Vagina (tissue), 2 donors: ENCODE measurements at places on chromosomes 4 and X.

DNA sequence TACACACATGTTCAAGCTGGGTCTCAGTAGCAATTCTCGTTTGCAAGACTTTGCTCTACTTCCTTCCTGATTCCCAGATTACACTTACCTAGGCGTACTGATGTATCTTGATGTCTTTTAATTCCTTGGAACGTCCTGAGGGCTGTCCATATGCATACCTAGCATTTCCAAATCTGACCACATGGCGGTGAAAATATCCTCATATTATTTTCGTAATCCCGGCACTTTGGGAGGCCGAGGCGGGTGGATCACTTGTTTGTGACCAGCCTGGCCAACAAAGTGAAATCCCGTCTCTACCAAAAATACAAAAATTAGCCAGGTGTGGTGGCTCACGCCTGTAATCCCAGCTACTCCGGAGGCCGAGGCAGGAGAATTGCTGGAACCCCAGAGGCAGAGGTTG, 1786.3 kb upstream of the TENM3 start:
- no peak for DNase-seq

GRCh38 chr4:52358883-52359321, 300.2 kb downstream of the USP46 start:
- DNase-seq, result no peak

DNA sequence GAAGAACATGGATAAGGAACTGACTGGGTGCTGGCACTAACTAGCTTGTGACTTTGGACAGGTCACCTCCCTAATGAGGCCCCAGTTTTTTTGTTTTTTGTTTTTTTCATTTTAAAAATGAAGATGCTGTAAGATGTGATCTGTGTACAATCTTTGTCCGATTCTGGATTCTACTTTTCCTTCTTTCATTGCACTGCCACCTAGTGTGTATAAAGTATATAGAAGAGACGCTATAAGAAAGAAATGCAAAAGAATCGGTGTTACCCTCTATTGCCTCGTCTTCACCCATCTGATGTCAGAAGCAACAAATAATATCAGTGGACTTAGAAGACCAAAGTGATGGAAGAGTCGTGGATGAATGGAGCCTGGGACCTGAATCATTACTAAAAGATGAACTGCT, 58.6 kb upstream of the P2RY10 start:
- no peak for DNase-seq

DNA sequence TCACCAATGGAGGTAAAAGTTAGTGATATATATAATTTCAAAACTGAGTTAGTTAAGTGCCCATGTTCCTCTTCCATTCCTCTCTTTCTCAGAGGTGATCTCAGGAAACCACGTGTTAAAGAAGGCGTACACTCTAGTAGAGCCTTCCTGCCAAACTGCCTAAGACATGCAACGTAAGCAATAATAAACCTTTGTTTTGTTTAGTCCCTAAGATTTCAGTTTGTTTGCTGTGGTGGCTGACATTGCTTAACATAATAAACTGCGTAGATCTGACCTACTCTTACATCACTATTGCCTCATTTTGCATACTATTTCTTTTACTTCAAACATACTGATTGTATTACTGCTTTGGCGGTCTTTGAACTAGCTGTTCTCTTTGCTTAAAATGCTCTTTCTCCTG, 99.2 kb downstream of the JADE1 start:
- no peak for DNase-seq

- no peak for DNase-seq
Measured at GRCh38 chrX:39969099-39969818, 128.5 kb downstream of the BCOR start.

- no peak for DNase-seq
Measured at GRCh38 chr4:36919721-36920120, 324.8 kb upstream of the NWD2 start.

- no peak for DNase-seq
Measured at GRCh38 chr4:4555916-4556315, 14.1 kb upstream of the STX18 start.

GRCh38 chr4:75612306-75612705, 18.0 kb downstream of the CDKL2 start:
- DNase-seq, result no peak

GRCh38 chrX:13464599-13465275, 104.7 kb upstream of the EGFL6 start:
- no peak for DNase-seq

GRCh38 chr4:1247864-1248244, 1.1 kb downstream of the CTBP1 start:
- no peak for DNase-seq

DNA sequence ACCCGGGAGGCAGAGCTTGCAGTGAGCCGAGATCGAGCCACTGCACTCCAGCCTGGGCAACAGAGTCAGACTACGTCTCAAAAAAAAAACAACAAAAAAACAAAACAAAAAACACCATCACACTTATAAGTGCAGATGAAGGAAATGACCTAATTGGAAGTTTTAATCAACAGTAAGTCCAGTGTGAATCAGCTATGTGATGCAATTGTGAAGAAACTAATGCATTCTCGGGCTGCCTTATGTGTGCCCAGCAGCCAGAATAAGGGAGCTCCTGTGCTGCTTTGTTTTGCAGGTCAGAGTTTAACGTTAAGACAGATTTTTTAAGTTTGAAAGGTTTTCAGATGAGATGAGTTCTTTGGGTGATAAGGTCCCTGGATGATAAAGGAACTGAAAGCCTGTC, 10.8 kb downstream of the DAPP1 start:
- no peak for DNase-seq

GRCh38 chrX:129781134-129781672, 1.5 kb downstream of the SASH3 start:
- no peak for DNase-seq

DNA sequence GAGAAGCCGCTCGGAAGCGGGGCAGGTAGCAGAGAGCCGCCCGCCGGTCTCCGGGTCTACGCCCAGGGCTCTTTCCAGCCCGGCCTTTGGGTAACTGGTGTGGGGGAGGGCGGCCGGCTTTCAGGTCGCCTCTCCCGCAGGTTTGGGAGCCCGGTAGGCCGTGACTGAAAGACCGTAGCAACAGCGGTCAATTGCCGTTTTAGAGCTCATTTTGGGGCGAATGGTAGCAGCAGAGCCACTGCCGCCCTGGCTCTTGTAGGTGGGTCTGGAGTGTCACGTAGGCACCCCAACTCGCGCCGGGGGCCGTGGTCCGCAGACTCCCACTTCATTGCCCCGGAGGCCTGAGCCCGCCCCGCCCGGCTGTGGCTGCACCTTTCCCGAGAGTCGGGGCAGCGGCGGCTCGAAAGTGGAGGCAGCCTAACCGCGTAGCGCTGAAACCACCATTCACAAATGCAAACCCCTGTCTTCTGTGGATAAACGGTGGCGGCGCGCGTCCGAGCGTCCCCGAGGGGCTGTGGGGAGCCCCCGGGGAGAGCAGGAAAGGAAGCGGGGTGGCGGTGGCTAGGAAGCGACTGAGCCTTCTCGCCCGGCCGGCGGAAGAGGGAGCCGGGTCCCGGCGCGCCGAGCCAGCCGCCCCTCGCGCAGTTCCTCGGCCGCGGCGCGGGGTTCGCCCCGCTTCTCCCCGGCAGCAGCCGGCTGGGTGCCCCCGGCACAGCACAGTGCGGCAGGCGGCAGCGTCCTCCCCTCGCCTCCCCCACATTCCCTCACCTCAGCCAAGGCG, 2185.1 kb upstream of the TENM3 start:
- DNase-seq, result no peak

DNA sequence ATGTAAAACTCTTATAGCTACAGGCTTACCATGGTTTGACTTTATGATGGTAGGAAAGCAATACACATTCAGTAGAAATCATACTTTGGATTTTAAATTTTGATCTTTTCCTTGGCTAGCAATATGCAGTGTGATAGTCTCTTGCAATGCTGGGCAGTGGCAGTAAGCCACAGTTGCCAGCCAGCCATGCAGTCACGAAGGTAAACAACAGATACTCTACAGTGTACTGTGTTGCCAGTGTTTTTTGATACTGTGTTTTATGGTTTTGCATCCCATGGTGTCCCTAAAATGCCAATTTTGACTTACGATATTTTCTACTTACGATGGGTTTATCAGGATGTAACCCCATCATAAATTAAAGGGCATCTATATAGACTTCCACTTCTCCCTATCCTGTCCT, 24.8 kb upstream of the KLF3 start:
- DNase-seq, result no peak

GRCh38 chr4:87041141-87041540, 106.3 kb downstream of the AFF1 start:
- no peak for DNase-seq

GRCh38 chrX:40177117-40177430, 79.3 kb upstream of the BCOR start:
- no peak for DNase-seq

DNA sequence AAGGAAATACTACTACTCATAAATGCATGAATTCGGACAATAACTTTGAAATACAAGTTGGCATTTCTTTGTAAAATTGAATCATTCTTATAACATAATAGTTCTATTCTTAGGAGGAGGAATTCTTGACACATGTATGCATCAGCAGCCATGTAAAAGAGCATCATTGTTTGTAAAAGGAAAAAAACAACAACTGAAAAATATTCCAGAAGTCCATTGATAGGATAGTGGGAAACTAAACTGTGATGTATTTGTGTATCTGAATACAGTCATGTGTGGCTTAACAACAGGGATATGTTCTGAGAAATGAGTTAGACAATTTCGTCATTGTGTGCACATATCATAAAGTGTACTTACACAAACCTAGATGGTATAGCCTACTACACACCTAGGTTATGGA, 102.0 kb upstream of the SH3RF1 start:
- no peak for DNase-seq

GRCh38 chr4:74529284-74530041, 84.5 kb downstream of the AREG start:
- DNase-seq, result no peak

DNA sequence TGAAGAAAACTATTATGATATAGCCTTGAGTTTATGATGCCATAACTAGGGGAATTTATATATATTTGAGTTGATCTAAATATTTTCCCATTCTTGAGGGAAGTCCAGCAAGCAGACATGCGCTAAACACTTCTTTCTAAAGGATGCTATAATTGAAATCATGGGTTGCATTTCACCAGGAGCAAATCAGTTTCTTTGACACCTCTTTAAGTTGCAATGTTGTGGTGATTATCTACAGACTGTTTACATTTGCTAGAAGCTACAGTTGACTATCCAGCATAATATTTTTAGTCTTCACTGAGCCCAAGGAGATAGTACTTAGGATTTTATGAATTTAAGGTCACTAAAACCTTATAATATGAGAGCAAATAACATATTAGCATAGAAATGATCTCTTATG, 43.9 kb downstream of the ANAPC4 start:
- no peak for DNase-seq

DNA sequence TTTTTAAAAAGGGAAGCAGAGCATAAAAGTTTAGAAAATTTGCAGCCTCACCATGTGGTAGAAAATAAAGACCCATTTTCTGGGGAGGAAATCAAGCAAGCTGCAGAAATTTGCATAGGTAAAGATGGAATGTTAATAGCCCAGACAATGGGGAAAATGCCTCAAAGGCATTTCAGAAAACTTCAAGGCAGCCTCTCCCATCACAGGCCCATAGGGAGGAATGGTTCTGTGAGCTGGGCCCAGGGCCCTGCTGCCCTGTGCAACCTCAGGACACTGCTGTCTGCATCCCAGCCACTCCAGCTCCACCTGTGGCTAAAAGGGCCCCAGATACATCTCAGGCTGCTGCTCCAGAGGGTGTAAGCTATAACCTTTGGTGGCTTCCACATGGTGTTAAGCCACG, 137.9 kb downstream of the INPP4B start:
- DNase-seq, result no peak

GRCh38 chrX:112642349-112642748, 37.4 kb downstream of the LHFPL1 start:
- DNase-seq, result no peak

DNA sequence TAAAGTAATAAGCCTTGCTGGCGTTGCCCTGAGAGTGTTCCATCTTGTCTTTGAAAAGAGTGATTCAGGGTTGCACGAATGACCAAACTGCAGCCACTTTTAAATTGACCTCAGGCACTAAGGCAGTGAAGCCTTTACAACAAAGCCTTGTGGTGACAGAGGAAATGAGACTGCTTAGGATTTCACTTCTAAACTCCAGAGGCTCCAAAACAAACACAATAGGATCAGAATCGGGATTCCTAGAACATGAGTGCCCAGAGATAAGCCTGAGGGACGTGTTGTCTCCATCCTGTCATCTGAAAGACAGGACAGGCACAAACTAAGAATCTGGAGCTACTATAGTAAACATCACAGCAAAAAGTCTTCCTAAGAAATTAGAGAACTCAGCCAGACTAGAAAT, 405.2 kb downstream of the PPARGC1A start:
- DNase-seq, result no peak

DNA sequence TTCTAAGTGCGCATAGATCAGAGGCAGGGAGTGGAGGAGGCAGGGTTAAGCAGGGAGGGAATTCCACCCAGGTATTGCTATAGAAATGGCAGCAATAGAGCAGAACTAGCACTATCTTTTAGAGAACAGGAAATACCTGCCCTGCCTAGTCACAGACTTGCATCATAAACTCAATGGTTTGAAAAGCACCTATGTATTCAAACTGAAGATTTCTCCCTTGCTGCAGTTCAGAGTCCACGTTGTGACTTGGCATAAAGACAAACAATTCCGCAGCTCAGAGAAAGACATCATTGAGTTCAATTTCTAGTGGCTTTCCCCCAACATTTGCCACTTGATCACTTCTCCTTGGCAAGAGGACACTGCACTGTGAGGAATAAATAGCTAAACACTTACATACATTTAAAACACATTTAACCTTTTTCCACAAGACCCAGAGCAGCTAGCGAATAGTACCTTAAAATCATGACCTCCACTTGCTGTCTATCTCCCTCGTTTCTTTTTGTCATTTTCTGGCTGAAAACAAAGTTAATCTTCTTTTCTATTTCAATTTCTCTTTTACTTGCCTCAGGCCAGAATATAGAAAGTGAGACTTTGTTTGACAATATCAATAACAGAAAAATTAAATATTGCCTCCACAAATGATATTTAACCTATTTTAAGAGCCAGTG, 42.4 kb downstream of the SLC7A11 start:
- DNase-seq, result no peak

- DNase-seq, result no peak
Measured at GRCh38 chr4:8759987-8760386, 111.7 kb downstream of the HMX1 start.

DNA sequence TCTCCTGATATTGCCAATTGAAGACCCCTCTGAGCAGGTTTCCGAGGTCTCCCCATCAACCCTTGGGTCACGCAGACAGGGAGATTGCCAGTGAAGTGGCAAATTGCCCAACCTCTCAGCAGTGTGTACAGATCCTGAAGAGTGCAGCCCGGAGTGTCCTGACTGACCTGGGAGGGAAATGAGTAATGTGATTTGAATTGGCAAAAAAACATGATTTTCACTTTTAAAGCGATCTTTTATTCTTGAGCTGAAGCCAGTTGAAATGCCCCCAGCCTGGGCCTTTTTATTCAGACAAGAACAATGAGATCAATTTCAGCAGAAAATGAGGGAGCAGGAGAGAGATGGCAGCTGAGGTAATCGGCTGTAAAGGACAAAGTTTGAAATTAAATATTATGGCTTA, 401.8 kb downstream of the RAPGEF2 start:
- DNase-seq, result no peak

DNA sequence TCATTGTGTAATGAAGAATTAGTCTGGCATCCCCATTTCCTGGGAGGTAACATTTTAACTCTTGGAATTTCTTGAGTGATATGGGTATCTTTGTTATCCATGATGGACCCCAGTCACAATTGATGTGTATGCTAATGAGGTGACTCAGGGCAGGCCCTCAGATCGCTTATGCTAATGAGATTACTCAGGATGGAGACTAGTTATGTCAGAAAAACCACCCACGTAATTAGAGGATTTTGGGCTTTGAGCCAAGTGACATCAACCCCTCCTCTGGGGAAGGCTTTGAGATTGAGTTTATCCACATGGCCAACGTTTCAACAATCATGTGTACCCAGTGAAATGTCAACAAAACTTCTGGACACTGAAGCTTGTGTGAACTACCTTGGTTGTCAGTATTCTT, 772.7 kb downstream of the STPG2 start:
- DNase-seq, result no peak
